Mesangial cell (primary cell): ENCODE measurements at places on chromosomes 16 and 17. TPM values are rescaled to one million over a fixed set of nuclear protein-coding genes. Genes with fewer than 3 reads are reported as not detected.

The GOSR1 gene
- 22.4 and 28.0 TPM in 2 replicates for total RNA-seq

The ST6GALNAC1 gene
- total RNA-seq, result 0.25 TPM in 1 of 2 replicates, not detected in the other

The SMCR8 gene
- 9.9 and 15.8 TPM in 2 replicates for total RNA-seq

The TTLL6 gene
- under 0.01 TPM in 1 of 2 replicates, not detected in the other for total RNA-seq

The TMC6 gene
- 18.4 and 33.7 TPM in 2 replicates for total RNA-seq

The CHD3 gene
- 59.3 and 106 TPM in 2 replicates for total RNA-seq

The TMC7 gene
- total RNA-seq, result 0.33 and 0.76 TPM in 2 replicates

The RNF157 gene
- total RNA-seq, result 2.4 and 4.9 TPM in 2 replicates
